Caco-2 (cell line): ENCODE measurements at places on chromosomes 5 and 9. TPM values are rescaled to one million over a fixed set of nuclear protein-coding genes. Genes with fewer than 3 reads are reported as not detected.

The PRDM9 gene
- total RNA-seq = not detected in 2 replicates

The LTC4S gene
- total RNA-seq = 2.3 and 2.4 TPM in 2 replicates

The PRR16 gene
- not detected in 2 replicates for total RNA-seq

The EFNA5 gene
- 1.5 and 1.6 TPM in 2 replicates for total RNA-seq

The CCNI2 gene
- total RNA-seq = 0.18 TPM in 1 of 2 replicates, not detected in the other

The TCF7 gene
- total RNA-seq = 36.2 and 36.5 TPM in 2 replicates

The MARCOL gene
- total RNA-seq = not detected in 2 replicates

The KIF12 gene
- 54.6 and 55.0 TPM in 2 replicates for total RNA-seq

The CENPH gene
- 30.2 and 32.4 TPM in 2 replicates for total RNA-seq

The SHOC1 gene
- not detected in 2 replicates for total RNA-seq

The COMMD10 gene
- total RNA-seq = 26.4 and 30.4 TPM in 2 replicates

The FIBCD1 gene
- not detected in 2 replicates for total RNA-seq

The PCDH12 gene
- total RNA-seq = not detected in 2 replicates

The BNC2 gene
- 0.12 and 0.20 TPM in 2 replicates for total RNA-seq

The TGFBI gene
- total RNA-seq = 131 and 142 TPM in 2 replicates

The ZCCHC10 gene
- 32.9 and 34.8 TPM in 2 replicates for total RNA-seq
